ENCODE measurements at places on chromosomes 6 and 20.

- no peak for DNase-seq
Observed at GRCh38 chr6:169293196-169293595, 39.5 kb upstream of the THBS2 start.

GRCh38 chr6:12895721-12896120 lies 179.2 kb downstream of the PHACTR1 start:
- DNase-seq = no peak

GRCh38 chr6:70150521-70150920 lies 152.4 kb downstream of the COL9A1 start:
- DNase-seq = peak; percentile 79

GRCh38 chr20:55316753-55317152 lies 688.6 kb downstream of the CBLN4 start:
- no peak for DNase-seq

DNA sequence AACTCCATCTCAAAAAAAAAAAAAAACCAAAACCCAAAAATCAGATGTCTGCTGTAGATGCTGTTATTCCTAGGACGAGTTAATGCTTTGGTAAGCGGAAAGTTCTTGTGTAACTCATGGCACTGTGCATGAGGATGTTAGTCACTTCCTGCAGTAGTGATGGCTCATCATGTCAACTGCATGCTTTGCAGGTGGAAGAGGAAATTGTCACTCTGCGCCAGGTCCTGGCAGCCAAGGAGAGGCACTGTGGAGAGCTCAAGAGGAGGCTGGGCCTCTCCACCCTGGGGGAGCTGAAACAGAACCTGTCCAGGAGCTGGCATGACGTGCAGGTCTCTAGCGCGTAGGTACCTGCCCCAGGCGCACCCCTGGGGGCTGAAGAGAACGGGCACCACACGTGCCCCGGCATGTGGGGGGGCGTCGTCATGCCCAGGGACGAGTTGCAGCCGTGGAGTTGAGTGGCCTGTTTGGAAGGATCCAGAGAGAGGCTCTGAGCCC lies 8.5 kb downstream of the TPD52L2 start:
- DNase-seq = no peak

DNA sequence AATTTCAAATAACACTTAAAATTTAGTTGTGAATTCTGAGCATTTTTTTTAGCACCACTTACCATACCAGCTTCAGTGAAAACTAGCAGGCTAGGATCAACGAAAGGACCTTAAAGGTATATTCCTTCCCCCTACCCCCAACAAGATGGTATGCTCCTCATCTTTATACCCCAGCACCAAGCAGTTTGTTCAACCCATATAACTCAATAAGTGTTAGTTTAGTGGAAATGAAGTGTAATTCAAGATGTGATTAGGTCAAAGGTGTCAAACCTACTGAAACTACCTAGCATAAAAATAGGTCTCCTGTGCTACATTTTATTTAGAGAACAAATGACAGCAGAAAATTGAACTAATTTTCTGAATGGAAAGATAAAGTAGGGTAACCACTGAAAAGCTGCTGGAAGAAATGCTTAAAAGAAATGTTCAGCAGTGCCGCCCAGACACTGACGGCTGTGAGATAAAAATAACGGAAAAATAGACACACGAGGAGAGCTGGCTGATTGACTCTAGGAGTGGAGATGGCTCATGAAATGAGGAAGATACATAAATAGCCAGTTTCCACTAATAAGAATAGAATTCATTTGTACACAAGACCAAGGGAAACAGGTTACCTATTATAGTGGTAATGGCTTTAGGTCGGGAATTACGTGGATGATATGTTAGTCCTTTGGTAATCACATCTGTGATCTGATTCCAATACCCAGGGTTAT lies 94.8 kb downstream of the IPCEF1 start:
- DNase-seq = no peak

DNA sequence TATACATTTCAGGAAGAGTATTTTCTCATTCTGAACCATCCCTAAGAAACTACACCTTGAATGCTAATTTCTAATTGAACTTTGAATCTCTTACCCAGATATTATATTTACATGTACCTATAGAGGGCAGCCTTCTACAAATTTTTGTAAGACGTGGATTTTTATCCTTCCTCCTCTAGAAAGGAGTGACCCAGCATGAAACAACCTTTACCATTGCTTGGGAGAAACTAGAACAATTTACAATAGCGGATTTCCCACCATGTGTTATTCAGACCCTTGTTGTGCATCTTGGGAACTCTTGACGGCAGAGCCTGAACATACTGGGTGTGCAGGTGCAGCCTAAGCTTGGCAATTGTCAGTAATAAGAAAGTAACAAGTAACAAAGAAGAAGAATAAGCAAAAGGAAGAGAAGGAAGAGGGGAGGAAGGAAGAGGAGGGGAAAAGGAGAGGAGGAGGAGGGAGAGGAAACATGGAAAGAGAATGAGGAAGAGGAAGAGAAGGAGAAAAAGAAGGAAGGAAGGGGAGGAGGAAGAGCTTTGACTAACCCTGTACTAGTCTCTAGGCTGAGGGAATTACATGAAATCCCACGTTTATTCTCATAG lies 10.8 kb upstream of the TAAR1 start:
- DNase-seq = peak; percentile 2

DNA sequence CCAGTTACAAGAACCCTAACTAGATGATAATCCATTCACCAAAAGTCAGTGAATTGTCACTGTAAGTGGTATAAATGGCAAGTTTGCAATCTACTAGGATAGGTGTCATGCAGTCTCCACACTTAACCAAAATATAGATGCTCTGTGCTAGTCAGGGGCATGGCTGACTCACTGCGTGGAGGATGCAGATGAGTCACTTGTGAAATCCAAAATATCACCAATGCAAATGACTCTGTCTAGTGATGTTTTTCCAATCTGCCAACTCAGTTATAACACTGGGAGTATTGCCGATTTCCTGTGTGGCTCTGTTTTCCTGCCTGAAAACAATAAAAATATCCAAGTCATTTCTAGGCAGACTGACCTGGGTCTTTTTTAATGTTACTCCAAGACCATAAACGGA lies 47.8 kb upstream of the NRSN1 start:
- no peak for DNase-seq

GRCh38 chr20:33832103-33832804 lies 21.1 kb downstream of the CHMP4B start:
- no peak for DNase-seq

DNA sequence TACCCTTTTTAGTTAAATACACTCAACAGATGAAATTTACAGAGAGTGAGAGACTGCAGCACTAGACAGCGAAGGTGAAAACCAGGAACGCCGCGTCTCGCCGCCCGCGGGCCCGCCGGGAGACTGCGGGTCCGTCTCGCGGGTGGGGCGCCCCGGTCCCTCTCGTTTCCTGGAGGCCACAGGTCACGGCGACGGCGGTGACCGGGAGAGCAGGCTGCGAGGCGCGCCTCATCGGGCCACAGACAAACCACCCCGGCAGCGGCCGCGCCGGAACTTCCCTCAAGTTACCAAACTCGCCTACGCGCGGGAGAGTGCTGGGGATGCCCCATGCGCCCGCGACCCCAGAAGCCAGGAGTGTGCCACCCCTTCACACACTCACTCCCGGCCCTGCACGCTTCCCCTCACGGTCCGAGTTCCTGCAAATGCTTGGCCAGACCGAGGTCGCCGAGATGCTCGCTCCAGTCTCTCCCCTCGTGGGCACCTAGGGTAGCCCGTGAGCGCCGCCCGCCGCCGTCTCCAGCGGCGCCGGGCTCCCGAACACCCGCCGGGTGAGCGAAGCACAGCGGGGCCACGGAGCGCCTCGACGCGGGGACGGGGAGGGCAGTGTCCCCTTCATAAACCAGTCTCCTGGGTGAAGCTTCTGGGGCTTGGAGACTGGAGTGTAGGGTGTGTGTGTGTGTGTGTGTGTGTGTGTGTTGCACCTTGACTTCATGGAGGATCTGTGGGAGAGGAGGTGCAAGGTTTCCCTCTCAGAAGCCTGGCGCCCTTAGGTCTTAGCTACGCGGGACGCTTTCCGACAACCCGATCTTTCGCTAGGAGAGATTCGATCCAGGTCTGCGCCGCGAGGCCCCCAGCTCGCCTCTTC lies 1.4 kb downstream of the BACH2 start:
- no peak for DNase-seq

GRCh38 chr20:25275813-25276532 lies 28.1 kb downstream of the PYGB start:
- DNase-seq = no peak

DNA sequence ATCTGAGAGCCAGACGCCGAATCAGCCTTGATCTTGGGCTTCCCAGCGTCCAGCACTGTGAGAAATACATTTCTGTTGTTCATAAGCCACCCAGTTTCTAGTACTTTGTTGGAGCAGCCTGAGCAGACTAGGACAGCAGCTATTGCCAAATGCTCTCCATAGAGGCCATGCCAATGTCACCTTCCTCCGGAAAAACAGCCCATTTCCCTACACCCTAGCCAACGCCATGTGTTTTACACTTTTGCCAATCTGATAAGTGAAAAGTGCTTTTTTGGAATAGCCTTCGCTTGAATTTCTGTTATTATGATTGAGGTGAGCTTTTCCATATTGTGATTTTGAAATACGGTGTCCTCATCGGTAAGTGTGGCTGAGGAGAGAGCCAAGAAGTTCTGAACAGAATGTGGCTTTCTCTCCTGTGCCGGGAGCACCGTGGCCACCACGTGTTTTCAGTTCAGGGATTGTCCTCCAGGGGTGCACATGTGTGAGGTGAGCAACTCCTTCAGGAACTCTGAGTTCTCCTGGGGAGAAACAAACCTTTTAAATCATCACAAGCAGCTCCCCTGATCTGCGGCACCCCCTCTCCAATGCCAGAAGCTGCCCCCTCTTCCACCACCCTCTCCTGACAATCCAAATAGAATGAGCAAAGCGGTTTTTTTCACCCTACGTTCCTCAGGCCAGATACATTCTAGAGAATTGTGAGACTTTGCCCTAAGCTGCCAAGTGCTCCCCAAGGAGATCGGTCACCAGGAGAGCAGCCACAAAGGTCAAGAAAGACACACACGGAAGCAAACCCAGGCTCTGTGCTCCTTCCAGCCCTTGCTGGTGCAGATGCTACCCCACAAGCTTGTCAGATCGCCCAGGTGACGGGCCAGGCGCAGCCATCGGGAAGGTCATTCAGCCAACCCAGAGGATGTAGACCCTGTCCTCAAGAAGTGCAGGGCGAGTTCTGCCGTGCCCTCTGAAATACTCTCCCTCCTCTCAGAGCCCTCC lies 36.0 kb downstream of the TAF8 start:
- no peak for DNase-seq

DNA sequence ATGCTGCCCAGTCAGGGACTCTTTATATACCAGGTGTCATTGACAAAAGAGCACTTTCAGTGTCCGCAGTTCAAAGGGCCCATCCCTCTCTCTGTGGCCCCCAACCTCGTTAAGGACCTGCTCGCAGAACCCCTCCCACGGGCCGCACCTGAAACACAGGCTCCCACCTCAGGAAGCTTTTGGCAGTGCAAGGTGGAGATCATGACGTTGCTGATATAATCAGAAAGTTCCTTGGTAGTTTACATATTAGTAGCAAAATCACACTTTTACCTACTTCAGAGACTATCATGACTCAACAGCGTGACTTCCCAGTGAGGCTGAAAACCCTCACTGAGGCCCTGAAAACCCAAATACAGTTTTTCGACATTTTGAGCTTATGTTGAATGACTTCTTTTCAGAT lies 4.1 kb downstream of the TTLL2 start:
- DNase-seq = no peak

- DNase-seq = no peak
Observed at GRCh38 chr6:52415333-52415732, 4.8 kb upstream of the EFHC1 start.

- no peak for DNase-seq
Observed at GRCh38 chr6:6591778-6592465, 3.4 kb downstream of the LY86 start.

- peak; percentile 41 for DNase-seq
Observed at GRCh38 chr6:140957386-140957785, 1175.3 kb upstream of the GJE1 start.

DNA sequence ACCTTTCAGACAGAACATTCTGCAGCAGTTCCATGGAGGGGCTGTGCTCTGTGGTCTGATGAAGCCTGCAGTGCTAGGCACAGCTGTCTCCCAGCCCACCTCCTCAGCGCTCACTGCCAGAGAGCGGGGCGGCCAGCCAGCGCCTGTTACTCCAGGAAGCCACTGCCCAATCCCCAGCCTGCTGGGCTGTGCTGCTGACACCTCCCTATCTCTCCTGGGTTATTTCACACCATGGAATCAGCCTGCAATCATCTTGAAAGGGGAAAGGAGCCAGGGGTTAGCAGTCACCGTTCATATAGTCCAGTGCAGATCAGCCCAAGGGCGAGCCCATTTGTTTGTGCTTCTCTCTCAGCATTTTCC lies 46.3 kb upstream of the NHSL1 start:
- no peak for DNase-seq

DNA sequence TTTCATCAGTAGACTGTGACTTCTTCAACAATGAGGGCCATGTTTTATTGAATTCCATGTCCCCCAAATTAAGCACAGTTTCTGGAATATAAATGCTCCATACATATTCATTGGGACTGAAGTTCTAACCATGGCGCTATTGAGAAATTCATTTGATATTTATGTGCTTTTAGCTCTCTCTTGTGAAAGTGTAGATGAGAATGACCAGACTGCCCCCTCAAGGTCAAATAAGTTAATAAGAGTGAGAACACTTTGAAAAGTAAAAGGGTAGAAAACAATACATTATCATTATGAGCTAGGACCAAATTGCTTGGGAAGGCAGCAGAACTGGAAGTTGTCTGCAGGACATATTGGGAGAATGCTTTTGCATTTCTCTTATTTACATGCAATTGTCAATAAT lies 597.9 kb downstream of the EPM2A start:
- no peak for DNase-seq

Data from NCI-H524 treated with DMSO at 0.1 percent for 48 hours (cell line).